ENCODE measurements at places on chromosomes 5 and 9. TPM values are rescaled to one million over a fixed set of nuclear protein-coding genes. Genes with fewer than 3 reads are reported as not detected.

DNA sequence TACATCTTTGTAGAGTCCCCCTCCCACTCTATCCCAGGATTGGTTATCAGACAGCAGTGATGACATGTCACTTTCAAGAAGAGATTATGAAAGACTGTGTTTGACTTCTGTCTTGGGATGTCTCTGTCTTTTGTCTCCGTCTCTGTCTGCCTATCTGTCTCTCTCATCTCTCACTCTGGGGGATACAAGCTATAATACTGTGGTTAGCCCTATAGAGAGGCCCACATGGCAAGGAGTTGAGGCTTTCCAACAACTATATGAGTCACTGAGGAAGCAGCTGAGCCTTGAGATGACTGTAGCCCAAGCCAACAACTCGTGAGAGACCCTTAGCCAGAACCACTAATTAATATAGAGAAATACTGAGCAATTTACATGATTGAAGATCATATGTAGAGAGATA lies 284.8 kb downstream of the PDE4D start:
- DNase-seq: no peak

Gene BTNL8
- total RNA-seq: 0.30 TPM

Gene ADAMTS2
- 24.5 TPM for total RNA-seq

DNA sequence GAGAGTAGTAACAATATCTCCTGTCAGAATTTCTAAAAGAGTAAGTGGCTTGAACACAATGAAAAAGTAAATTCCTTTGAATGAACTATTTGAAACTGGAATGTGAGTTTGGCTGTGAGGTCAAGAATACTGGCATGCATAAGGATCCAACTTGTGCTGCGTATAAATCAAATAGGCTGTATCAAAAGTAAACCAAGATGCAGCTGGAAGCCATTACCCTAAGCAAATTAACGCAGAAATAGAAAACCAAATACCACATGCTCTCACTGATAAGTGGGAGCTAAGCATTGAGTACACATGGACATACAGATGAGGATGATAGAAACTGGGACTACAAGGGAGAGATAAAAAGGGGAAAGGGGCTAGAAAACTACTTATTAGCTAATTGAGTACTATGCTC lies 24.0 kb upstream of the SRFBP1 start:
- DNase-seq: no peak

DNA sequence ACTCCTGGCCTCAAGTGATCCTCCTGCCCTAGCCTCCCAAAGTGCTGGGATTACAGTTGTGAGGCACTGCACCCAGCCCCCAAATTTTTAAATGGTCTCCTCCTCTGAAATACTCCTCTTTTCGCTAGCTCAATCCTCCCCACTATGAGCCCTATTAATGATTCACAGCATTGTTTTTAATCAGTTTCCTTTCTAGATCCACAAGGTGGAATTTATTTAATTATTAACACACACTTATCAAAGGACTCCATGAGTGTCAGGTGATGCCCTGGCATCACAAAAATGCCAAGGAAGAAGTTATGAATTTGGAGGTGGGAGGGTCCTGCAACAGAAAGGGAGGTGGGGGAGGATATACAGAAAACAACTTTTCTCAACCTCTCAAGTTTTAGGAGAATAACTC lies 806.5 kb downstream of the PRELID2 start:
- DNase-seq: no peak

DNA sequence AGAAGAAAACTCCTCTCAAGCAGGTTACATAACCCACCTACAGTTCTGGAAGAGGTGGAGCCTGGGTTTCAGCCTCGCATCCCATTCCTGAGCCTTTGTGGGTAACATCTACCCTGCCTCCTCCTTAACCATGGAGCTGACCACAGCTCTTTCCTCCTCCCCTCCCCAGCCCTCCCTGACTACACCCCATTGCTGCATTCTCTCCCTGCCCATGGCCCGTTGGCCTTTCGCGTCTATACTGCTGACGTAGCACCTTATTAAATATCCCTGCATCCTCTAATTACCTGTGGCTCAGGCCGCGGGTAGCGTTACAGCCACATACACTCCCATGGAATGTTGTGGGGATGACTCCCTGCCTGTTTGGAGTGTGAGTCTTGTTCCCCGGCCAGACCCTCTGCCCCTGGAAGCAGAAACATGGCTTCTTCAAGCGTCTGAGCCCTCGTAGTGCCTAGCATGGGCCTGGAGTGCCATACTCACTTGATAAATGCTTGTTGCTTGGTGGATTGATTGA lies 72.8 kb downstream of the WWC1 start:
- DNase-seq: no peak

DNA sequence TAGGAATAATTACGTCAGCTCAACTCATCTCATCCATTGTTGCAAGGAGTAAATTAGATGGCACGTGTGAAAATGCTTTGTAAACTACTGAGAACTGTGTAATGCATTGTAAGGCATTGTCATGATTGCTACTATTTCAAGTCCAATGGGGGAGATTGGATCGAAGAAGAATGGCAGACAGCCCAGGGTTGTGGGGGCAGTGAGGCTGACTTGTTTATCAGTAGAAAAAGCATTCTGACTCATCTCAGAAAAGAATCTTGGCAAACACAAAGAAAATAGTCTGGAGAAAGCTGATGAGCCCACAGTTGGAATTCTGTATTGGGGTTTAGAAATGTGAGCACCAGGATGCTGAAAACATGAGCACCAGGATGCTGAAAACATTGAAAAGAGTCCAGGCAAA lies 28.0 kb upstream of the DAP start:
- no peak for DNase-seq

DNA sequence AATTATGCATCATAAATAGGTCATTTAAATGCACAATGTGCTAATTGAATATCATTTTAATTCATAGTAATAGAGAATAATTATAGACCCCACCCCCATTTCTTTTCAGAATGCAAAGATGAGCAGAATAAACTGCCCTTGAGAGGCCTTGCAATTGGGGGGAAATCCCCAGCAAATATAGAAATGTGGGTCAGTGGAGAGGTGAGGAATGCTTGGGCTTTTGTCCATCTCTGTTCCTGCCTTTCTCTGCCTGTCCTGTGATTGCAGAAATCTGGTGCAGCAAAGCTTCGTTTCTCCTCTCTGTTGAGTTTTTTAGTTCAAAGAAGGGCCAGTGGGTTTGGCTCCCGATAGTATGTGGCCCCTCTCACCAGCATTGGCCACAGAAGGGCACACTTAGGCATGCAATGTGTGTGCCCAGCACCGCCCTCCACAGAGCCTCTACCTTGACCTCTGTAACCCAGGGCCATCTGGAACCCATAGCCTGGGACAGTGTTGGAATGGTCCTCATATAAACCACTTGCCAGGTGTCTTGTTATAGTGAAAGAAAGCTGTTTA lies 164.2 kb downstream of the SEMA6A start:
- DNase-seq: no peak

GRCh38 chr9:137406876-137407589 lies 15.9 kb downstream of the EXD3 start:
- DNase-seq: peak; percentile 90

Gene CDH12
- not detected for total RNA-seq

GRCh38 chr5:104355350-104355749 lies 792.8 kb upstream of the NUDT12 start:
- DNase-seq: no peak

Gene RELL2
- 1.5 TPM for total RNA-seq

Gene PPP1R26
- 14.2 TPM for total RNA-seq

- no peak for DNase-seq
These were observed 6.4 kb downstream of the SLC22A5 start for GRCh38 chr5:132375957-132376356.
